Small intestine (tissue), 16 donors: ENCODE measurements at places on chromosomes 6 and 20. TPM values are rescaled to one million over a fixed set of nuclear protein-coding genes. Genes with fewer than 3 reads are reported as not detected.
A peak's percentile ranks its signal among the peaks of the same experiment; 100 is the strongest.

DNA sequence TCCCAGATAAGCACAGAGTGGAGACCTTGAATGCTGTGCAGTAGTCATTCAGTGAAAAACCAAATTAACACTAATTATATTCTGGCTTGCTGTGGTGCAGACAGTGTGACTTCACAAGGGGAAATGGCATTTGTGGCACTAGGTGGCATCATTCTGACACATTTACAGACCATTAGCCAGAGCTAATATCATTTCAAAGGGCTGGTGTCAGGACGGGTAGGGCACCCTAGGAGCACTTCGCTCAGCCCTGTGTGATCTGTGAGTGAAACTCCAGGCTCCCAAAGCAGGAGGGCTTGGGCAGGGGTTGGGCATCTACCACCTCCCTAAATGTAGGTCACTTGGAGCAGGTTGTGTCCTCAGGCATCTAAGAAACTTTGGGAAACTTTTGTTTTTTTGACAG, 555.8 kb downstream of the PKHD1 start:
- no peaks in the 10 kb centered on the region for H3K27me3 ChIP-seq
- H3K27ac ChIP-seq, result no peak overlapping the region
- no peaks in the 10 kb centered on the region for H3K4me1 ChIP-seq
- no peak for DNase-seq

PCNA gene
- polyA plus RNA-seq, result 77.8 TPM

OOEP gene
- not detected for polyA plus RNA-seq

DNA sequence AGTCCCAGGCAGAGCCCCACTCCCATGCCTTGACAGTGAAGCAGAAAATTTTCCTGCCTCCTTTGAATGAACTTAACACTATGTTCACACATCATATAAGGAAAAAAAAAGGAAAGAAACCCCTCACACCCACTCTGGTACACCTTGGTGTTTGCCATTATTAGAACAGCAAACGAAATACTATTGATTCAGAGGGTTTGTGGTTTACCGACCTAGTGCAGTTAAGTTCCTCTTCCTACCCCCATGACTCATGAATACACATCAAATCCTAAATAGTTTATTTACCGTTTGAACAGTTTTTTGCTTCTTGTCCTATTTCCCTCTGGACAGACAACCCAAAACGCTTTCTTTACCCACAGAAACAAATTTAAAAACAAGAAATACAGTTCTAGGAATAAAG, 237.7 kb downstream of the FOXA2 start:
- no peak overlapping the region for H3K4me3 ChIP-seq
- H3K4me1 ChIP-seq, result no peaks in the 10 kb centered on the region
- DNase-seq, result no peak
- H3K27ac ChIP-seq, result no peak overlapping the region
- H3K27me3 ChIP-seq, result no peaks in the 10 kb centered on the region

DNA sequence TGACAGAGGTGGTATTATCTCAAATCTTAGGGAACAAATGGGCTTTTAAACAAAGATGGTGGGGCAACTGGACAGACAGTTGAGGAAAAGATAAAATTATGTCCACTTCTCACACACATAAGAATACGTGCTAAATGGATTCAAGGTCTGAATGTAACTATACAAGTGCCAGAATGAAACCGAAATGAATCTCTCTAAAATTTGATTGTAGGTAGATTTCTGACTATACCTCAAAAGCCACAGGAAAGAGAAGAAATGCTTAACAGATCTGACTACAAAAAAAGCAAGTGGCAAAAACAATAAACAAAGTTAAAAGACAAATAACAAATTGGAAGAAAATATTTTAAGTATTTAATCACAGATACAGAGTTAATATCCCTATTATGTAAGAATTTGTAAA, 182.7 kb upstream of the OLIG3 start:
- H3K36me3 ChIP-seq, result no peaks in the 10 kb centered on the region
- DNase-seq, result no peak
- no peak overlapping the region for H3K27ac ChIP-seq
- H3K4me3 ChIP-seq, result no peak overlapping the region
- no peaks in the 10 kb centered on the region for H3K27me3 ChIP-seq

DNA sequence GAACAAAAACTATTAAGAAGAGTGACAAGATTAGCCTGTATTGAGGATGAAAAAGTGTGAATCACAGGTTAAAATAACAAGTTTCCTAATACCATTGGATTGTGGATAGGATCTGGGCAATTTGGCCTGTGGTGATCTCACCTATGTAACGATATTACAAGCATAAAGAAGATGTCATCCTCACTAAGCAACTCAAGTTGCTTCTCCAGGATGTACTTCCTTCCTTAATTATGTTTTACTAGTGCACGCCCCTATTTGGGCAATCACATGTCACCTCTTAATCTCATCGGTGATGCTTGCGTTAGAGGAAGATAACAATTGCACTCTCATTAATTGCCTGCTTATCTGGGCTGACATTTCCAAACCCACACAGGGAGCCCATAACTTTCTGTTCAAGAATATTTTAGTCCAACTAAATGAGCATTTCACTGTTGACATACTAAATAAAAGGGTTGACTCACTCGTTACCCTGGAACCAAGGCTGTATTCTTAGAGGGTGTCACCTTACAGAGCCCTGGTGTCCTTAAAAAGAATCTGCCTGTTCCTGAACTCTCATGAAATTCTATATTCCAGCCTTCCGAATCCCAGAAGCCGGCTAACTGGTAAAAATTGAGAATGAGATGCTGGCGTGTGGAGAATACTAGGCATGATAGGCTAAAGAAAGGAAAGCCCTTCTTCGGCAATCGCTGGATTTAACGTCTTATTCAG, 88.2 kb upstream of the ATXN1 start:
- H3K4me3 ChIP-seq, result no peak overlapping the region
- DNase-seq, result no peak
- no peaks in the 10 kb centered on the region for H3K27me3 ChIP-seq

EHMT2 gene
- 27.8 TPM for polyA plus RNA-seq

DNA sequence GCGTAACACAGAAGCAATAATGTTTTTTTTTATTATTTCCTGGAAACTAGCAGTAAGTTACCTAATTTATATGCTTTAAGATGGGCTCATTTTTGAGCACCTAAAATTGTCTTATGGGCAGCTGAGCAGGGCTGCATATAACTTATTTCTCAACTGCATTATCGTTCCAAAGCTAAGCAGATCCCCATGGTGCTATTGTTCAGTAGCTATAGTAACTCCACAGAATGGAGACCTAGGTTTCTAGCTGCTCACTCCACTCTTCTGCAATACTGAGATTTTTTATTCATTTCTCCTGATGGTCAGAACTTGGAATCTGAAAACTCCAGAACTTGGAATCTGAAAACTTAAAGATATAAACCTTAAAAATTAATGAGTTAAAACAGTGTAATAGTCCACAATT, 18.7 kb downstream of the CRISP1 start:
- H3K27ac ChIP-seq, result no peak overlapping the region
- H3K27me3 ChIP-seq, result no peaks in the 10 kb centered on the region

DNA sequence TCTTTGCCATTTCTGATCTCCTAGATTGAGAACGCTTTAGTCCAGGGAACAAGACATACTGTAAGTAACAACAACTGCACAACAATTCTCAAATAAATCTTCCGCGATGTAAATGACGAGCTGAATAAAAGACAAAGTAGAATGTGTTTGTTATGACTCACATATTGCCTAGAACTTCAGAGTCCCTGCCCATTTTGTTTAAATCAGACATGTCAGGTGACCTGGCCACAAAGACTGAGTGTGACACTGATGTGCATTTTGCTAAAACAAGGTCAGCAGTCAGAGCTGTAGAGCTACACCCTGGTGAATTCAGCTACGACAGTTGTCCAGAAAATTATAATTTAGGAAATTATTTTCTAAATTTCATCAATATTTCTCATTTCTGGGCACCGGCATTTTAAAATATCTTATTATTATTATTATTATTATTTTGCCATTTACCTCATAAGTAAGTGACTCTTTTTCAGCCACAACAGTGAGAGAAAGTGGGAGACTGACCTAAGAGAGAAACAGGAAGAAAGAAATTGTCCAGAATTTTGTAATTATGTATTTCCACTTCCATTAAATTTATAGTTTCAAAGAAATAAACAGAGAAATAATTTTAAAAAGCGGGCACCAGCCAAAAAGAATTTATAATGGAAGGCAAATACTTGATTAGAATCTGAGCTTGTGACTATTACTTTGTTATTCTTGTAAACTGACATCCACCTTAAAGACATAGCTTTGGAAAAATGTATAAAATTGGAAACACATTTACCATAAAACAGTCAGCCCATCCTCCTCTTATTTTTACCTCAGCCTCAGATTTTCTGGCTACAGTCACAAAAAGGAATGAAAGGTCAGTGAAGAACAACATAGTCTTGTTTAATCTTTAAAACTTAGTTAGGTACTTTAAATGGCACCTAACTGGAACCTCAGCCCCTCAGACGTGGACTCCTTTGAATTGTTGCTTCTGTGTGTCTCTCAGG, 157.0 kb upstream of the CITED2 start:
- H3K27me3 ChIP-seq, result no peaks in the 10 kb centered on the region
- DNase-seq, result peak; percentile 66
- no peaks in the 10 kb centered on the region for H3K4me1 ChIP-seq
- H3K4me3 ChIP-seq, result no peak overlapping the region

SLC22A2 gene
- polyA plus RNA-seq, result not detected

FOXS1 gene
- 1.2 TPM for polyA plus RNA-seq

ZBTB46 gene
- polyA plus RNA-seq, result 3.1 TPM

DNA sequence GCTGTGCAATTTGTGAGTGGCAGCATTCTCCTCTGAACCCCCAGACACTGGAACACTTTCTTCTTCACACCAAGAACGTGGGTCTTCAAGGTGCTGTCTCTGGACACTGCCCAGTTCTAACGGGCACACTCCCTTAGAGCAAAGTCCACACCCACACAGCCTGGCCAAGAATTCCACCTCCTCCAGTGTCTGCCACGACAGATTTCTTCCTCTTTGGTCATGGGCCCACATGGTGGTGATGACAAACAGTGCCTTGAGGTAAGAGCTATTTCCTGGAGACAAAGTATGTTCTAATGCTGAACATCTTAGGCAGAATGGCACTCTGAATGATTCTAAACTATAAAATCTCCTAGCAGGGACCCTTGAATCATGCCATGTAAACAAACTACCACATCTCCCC, 25.5 kb upstream of the SSTR4 start:
- H3K27ac ChIP-seq, result no peak overlapping the region
- H3K4me3 ChIP-seq, result no peak overlapping the region
- no peaks in the 10 kb centered on the region for H3K36me3 ChIP-seq

GRCh38 chr6:4568138-4568537, 208.1 kb upstream of the CDYL start:
- H3K4me1 ChIP-seq, result no peaks in the 10 kb centered on the region
- no peak overlapping the region for H3K27ac ChIP-seq
- H3K36me3 ChIP-seq, result no peaks in the 10 kb centered on the region
- no peak for DNase-seq

DACT2 gene
- 7.7 TPM for polyA plus RNA-seq

DNA sequence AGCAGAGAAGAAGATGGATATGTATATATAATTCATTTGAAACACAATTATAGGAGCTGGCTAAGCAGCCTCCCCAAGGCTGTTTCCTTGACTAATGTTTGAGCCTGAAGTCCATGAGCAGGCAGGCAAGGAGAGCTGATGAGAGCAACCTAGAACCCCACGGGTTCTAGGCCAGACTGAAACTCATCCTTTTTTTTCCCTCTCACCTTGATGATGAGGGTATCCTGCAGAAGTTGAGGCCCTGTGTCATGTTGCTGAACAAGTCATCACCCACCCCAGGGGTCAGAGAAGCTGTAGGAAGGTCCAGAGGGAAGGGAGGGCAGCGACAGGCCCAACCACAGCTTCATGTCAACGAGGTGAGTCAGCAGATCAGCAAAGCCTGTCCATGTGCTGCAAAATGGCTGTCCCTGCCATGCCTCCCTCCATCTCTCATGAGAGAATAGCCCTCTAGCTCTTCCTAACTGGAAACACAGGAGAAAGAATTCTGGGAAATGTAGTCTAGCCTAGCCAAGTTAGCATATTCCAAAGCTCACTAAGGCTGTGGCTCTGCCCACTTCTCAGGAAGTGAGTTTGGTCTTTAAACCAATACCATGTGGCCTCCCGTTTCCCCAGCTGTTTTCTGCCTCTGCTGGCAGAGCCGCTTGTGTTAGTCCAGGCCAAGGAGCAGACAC, 91.3 kb upstream of the DTNBP1 start:
- H3K27me3 ChIP-seq, result no peaks in the 10 kb centered on the region
- no peaks in the 10 kb centered on the region for H3K4me1 ChIP-seq
- no peak overlapping the region for H3K27ac ChIP-seq

DNA sequence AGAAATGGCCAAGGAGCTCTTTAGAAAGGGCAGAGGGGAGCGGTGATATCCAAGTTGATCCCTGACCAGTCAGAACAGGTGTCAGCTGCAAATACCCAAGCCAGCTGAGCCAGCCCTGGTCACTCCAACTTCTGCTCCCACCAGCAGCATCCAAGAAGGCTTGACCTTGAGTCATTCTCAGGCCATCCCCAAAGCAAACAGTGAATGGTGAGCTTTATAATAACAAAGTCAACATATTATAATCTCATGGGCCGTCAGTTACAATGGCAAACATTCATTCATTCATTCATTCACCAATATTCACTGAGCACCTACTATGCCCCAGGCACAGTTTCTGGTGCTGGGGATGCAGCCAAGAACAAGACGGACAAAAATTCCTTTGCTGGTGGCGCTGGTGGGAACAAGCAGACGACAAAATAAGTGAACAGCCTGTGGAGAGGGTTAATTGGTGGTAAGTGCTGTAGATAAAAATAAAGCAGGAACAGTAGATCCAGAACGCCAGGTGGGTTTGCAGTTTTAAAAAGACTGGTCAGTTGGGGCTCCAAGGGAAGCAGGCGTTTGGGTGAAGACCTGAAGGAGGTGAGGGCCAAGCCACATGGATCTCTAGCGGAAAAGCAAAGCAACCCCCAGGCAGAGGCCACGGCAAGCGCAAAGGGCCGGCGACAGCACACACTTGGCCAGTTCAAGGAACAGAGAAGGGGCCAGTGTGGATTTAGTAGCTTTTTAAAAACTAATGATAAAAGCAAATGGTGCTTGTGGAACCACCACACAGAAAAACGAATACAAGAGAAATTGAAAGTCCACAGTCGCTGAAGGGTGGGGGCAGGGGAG, 131.8 kb upstream of the PTPN1 start:
- no peaks in the 10 kb centered on the region for H3K27me3 ChIP-seq
- H3K4me1 ChIP-seq, result peaks cover 19% of the 10 kb centered on the region
- H3K4me3 ChIP-seq, result no peak overlapping the region
- H3K27ac ChIP-seq, result peak overlapping the region; percentile 87
- DNase-seq, result no peak

- no peak for DNase-seq
- no peaks in the 10 kb centered on the region for H3K36me3 ChIP-seq
- H3K4me3 ChIP-seq, result no peak overlapping the region
- no peaks in the 10 kb centered on the region for H3K27me3 ChIP-seq
These were observed 278.0 kb downstream of the ESR1 start for GRCh38 chr6:152085451-152085921.

GRCh38 chr6:41047745-41048732, 5.0 kb upstream of the APOBEC2 start:
- H3K4me3 ChIP-seq, result no peak overlapping the region
- no peaks in the 10 kb centered on the region for H3K4me1 ChIP-seq
- H3K27ac ChIP-seq, result no peak overlapping the region
- H3K27me3 ChIP-seq, result no peaks in the 10 kb centered on the region

- H3K4me3 ChIP-seq, result no peak overlapping the region
- peaks cover 20% of the 10 kb centered on the region for H3K4me1 ChIP-seq
- no peak for DNase-seq
- peaks cover 4% of the 10 kb centered on the region for H3K36me3 ChIP-seq
- no peak overlapping the region for H3K27ac ChIP-seq
These were observed 42.4 kb downstream of the TMEM242 start for GRCh38 chr6:157280947-157281346.

GRCh38 chr20:21801193-21801592, 95.7 kb downstream of the PAX1 start:
- no peak for DNase-seq
- H3K4me3 ChIP-seq, result no peak overlapping the region
- H3K27ac ChIP-seq, result no peak overlapping the region
- no peaks in the 10 kb centered on the region for H3K4me1 ChIP-seq

DCDC2 gene
- polyA plus RNA-seq, result not detected

HDGFL1 gene
- polyA plus RNA-seq, result not detected

TMC2 gene
- polyA plus RNA-seq, result not detected

SLC32A1 gene
- polyA plus RNA-seq, result not detected

RPS6KA2 gene
- polyA plus RNA-seq, result 7.9 TPM
